ENCODE measurements at places on chromosomes 2 and 18. TPM values are rescaled to one million over a fixed set of nuclear protein-coding genes. Genes with fewer than 3 reads are reported as not detected.

DNA sequence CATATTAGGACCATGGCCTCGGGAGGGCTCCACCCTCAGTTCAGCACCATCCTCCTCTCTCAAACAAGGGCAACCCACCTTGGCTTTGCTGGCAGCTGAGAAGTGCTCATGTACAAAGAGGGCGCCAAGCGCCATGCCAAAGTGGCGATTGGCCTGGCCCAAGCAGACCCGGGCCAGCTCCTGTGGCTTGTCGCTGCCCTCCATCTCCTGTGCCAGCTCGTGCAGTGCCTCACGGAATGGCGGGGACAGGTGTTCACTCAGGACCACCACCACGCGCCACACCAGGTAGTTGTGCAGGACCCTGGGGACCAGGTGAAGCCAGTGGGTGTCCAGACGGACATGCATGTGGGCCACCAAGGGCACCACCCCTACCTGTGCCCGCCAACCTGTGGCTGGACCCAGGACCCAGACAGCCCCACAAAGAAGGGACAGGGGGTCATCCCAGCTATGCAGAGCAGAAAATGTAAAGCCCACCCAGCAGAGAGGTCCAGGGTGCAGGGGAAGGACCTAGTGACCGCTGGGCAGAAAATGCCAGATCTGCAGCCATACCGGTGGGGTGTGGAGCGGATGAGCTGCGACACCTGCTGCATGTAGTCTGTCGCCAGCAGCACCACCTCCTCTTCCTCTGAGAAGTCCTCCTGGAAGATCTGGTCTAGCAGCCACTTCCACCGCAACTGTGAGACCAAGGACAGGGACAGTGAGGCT lies 3.6 kb downstream of the ECEL1 start:
- no peak overlapping the region for H3K4me3 ChIP-seq
- DNase-seq, result peak; percentile 3
- H3K27me3 ChIP-seq, result peaks cover 28% of the 10 kb centered on the region

DNA sequence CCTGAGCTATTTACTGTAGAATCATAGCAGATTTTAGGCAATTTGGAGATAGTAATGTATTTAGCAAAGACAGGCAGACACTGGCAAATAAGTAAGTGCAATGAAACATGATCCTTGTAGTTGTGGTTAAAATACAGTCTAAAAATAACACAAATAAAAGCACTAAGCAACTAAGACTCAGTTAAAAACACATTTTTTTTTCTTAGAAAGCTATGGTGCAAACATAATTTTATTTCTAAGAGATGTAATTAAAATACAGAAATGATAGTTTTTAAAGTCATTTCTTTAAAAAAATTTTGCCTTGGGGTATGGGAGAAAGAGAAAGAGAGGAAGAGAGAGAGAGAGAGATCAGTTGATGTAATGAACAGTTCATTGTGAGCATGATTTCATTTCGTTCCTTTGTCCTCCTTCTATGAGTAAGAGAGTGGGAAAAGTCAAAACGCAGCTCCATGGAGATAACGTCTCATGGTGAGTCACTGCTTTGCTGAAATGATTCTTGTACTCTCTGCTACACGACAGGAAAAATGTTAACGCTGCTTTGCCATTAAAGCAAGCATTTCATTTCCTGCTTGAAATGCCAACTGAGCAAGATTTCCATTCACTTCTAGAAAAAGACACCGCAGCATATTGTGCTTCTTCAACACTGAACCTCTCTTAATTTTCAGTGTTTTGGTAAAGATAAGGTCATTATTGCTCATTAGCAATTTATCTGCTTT lies 61.3 kb upstream of the PGAP1 start:
- DNase-seq, result peak; percentile 76
- peak overlapping the region; percentile 17 for H3K4me3 ChIP-seq
- H3K27me3 ChIP-seq, result no peaks in the 10 kb centered on the region
- H3K36me3 ChIP-seq, result peaks cover 38% of the 10 kb centered on the region
- peaks cover 78% of the 10 kb centered on the region for H3K4me1 ChIP-seq

KIAA2012 gene
- total RNA-seq, result not detected

- DNase-seq, result no peak
- no peak overlapping the region for H3K4me3 ChIP-seq
- H3K4me1 ChIP-seq, result peaks cover 62% of the 10 kb centered on the region
- H3K27me3 ChIP-seq, result no peaks in the 10 kb centered on the region
- H3K27ac ChIP-seq, result no peak overlapping the region
Measured at GRCh38 chr2:119864318-119864717, 104.6 kb downstream of the PTPN4 start.

DNA sequence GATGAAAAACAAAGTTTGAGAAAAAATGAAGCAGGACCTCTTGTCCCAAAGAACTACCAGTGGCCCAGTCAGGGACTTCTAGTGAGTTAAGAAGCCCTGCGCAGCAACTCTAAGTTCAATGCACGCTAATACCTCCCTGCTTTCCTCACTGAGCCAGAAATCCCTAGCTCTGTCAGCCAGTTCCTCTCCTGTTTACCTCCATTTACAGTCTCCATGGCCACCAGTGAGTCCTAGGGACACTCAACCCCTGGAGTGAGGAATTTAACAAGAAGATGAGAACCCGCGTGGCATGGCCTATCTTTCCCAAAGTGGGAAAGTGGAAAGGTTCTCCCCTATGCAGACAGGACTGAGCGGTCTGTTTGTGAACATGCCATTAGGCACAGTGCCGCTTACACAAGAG lies 31.0 kb downstream of the MRPL33 start:
- H3K27ac ChIP-seq, result no peak overlapping the region
- no peak for DNase-seq
- H3K4me1 ChIP-seq, result peaks cover under 1% of the 10 kb centered on the region

DNA sequence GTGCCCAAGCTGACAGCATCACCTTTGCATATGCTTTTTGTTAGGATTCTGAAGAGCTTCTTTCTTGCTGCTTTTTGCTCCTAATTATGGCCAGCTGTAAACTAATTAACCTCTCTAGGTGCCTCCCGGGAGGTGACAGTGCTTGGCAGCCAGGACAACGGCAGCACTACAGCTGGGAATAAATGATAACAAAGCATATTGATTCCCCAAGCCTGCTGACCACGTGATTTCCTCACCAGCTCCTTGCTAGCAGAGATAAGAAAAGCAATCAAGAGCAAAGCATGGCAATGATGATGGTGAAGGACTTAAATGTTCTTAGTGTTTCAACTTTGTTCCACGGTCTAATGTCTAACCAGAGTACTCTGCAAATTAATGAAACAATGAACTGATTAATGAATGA lies 1074.4 kb upstream of the GYPC start:
- no peak overlapping the region for H3K4me3 ChIP-seq
- no peaks in the 10 kb centered on the region for H3K4me1 ChIP-seq
- H3K36me3 ChIP-seq, result no peaks in the 10 kb centered on the region

CD8A gene
- 1.4 TPM for total RNA-seq

GRCh38 chr2:227079726-227080125 lies 84.3 kb downstream of the COL4A4 start:
- no peak overlapping the region for H3K4me3 ChIP-seq
- no peaks in the 10 kb centered on the region for H3K36me3 ChIP-seq
- H3K4me1 ChIP-seq, result no peaks in the 10 kb centered on the region
- no peak overlapping the region for H3K27ac ChIP-seq

DNA sequence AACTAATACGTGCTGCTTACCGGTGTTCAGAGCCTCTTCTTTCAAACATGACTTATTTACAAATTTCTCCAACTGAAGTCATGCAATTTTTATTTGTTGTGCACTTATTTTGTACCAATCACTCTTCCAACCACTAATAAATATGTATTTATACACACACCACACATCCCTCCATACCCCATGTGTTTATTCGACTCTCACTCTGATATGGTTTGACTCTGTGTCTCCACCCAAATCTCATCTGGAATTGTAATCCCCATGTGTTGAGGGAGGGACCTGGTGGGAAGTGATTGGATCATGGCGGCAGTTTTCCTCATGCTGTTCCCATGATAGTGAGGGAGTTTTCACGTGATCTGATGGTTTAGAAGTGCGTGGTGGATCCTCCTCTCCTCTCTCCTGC lies 49.5 kb upstream of the ACYP2 start:
- H3K36me3 ChIP-seq, result peaks cover 4% of the 10 kb centered on the region
- H3K27me3 ChIP-seq, result no peaks in the 10 kb centered on the region
- DNase-seq, result no peak
- H3K4me1 ChIP-seq, result no peaks in the 10 kb centered on the region
- H3K4me3 ChIP-seq, result no peak overlapping the region

DNA sequence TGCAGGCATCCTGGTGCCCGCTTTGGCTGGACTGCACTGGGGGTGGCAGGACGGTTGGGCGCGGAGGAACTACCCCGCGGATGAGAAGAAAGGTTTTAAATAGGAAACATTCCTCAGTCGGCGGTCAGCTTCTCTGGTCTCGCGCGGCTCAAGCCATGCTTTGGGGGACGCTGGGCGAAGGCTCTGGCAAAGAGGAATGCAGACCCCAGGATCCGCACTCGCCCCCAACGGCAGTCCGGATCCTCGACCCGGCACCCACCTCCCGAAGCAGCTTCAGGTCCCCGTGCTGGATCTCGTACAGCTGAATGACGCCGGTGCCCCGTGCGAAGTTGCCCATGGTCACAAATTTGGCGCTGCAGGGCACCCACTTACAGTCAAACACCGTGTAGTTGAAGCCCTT lies 686 bp upstream of the PNO1 start:
- DNase-seq, result no peak
- H3K27ac ChIP-seq, result peak overlapping the region; percentile 99
- no peaks in the 10 kb centered on the region for H3K27me3 ChIP-seq

FLACC1 gene
- total RNA-seq, result 0.84 TPM

DNA sequence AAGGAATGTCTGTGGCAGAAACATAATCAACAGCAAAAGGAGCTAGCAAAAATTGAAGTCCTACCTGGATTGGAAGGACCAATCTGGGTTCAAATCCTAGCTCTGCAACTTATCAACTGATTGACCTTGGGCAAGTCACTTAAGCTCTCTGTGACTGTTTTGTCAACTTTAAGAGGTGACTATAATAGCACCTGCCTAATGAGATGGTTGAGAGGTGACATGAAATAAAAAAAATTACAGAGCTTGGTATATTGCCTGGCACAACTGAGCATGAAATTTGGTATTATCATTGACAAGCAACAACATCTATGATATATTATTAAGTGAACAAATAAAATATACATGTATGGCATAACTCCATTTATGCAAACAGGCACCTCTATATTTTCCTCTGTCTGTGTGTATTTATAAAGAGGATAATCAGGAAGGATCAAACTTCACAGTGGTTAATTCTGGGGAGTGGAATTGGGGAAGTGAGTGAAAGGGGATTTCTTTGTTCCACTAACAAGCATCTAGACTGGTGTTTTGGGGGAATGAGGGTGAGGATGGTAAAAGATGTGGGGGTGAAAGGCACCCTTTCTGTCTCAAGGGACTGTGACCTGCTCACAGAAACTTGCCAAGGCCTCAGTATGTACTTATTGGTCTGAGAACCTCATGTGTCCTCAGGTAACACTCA lies 132.8 kb upstream of the SERTAD2 start:
- no peaks in the 10 kb centered on the region for H3K27me3 ChIP-seq
- H3K4me3 ChIP-seq, result no peak overlapping the region
- H3K27ac ChIP-seq, result no peak overlapping the region
- no peaks in the 10 kb centered on the region for H3K4me1 ChIP-seq
- no peak for DNase-seq

- no peaks in the 10 kb centered on the region for H3K4me1 ChIP-seq
- H3K27ac ChIP-seq, result no peak overlapping the region
- DNase-seq, result no peak
- H3K36me3 ChIP-seq, result peaks cover 7% of the 10 kb centered on the region
- H3K27me3 ChIP-seq, result no peaks in the 10 kb centered on the region
- no peak overlapping the region for H3K4me3 ChIP-seq
Measured at GRCh38 chr2:24253303-24253919, 78.6 kb downstream of the FAM228A start.

- H3K4me1 ChIP-seq, result peaks cover 80% of the 10 kb centered on the region
- H3K4me3 ChIP-seq, result no peak overlapping the region
- peaks cover 10% of the 10 kb centered on the region for H3K36me3 ChIP-seq
Measured at GRCh38 chr2:95036596-95037383, 11.3 kb downstream of the MAL start.

DNA sequence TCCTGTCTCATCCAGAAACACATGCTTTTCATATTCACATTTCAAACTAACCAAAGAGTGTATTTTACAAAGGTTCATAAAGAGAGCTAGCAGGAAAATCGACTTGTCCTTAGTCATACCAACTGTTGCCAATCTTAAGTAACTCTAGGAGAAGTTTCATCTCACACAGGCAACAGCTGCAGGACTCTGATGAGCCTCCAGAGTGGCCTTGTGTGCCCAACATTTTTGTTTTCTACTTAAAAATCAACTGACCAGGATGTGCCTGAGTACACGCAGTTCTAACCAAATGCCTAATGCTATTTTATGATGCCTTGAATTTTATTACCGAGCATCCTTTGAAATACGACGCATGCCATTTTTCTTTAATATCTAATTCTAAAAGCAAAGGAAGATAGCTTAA lies 595.9 kb upstream of the LRRTM4 start:
- H3K4me1 ChIP-seq, result no peaks in the 10 kb centered on the region
- DNase-seq, result no peak
- no peaks in the 10 kb centered on the region for H3K27me3 ChIP-seq
- H3K27ac ChIP-seq, result no peak overlapping the region
- H3K4me3 ChIP-seq, result no peak overlapping the region

DNA sequence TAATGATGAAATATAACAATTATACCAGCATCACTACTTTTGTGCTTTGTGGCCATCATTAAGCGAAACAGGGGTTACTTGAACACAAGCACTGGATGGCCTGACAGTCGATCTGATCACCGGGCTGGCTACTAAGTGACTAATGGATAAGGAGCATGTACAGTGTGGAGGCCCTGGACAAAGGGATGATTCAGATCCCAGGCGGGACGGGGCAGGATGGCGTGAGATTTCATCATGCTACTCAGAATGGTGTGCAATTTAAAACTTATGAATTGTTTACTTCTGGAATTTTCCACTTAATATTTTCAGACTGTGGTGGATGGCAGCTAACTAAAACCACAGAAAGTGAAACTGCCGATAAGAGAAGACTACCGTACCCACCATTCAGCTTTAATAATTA lies 7.0 kb upstream of the CLIP4 start:
- no peak overlapping the region for H3K4me3 ChIP-seq
- no peaks in the 10 kb centered on the region for H3K27me3 ChIP-seq
- no peak for DNase-seq

GRCh38 chr2:50956886-50957285 lies 75.0 kb downstream of the NRXN1 start:
- no peaks in the 10 kb centered on the region for H3K36me3 ChIP-seq
- no peak for DNase-seq
- H3K4me3 ChIP-seq, result no peak overlapping the region
- H3K27me3 ChIP-seq, result no peaks in the 10 kb centered on the region

GRCh38 chr2:218005028-218005427 lies 2.2 kb upstream of the TNS1 start:
- no peaks in the 10 kb centered on the region for H3K36me3 ChIP-seq
- H3K27ac ChIP-seq, result no peak overlapping the region
- H3K27me3 ChIP-seq, result peaks cover 11% of the 10 kb centered on the region
- H3K4me1 ChIP-seq, result peaks cover 8% of the 10 kb centered on the region

DNA sequence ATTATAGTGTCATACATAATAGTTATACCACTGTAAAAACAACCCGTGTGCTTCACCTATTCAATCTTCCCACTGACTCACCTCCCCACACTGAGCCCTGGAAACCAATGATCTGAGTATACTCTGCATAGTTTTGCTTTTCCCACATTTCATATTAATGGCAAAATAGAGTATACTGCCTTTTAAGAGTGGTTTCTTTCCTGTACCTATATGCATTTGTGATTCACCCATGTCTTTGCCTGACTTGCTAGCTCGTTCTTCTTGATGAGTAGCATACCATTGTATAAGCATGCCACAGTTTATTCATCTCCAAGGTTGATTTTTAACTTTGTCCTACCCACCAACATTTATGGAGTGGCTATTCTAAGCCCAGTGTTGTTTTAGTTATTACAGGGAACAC lies 686.4 kb downstream of the PLCL1 start:
- H3K27me3 ChIP-seq, result no peaks in the 10 kb centered on the region
- no peak overlapping the region for H3K27ac ChIP-seq
- no peak overlapping the region for H3K4me3 ChIP-seq
- no peak for DNase-seq
- no peaks in the 10 kb centered on the region for H3K36me3 ChIP-seq
